ENCODE measurements at places on chromosomes 7 and 10.

- DNase-seq, result peak; percentile 26
These were observed 23.3 kb downstream of the CLIP2 start for GRCh38 chr7:74312418-74313028.

GRCh38 chr10:6885284-6885683 lies 305.2 kb upstream of the PRKCQ start:
- no peak for DNase-seq

DNA sequence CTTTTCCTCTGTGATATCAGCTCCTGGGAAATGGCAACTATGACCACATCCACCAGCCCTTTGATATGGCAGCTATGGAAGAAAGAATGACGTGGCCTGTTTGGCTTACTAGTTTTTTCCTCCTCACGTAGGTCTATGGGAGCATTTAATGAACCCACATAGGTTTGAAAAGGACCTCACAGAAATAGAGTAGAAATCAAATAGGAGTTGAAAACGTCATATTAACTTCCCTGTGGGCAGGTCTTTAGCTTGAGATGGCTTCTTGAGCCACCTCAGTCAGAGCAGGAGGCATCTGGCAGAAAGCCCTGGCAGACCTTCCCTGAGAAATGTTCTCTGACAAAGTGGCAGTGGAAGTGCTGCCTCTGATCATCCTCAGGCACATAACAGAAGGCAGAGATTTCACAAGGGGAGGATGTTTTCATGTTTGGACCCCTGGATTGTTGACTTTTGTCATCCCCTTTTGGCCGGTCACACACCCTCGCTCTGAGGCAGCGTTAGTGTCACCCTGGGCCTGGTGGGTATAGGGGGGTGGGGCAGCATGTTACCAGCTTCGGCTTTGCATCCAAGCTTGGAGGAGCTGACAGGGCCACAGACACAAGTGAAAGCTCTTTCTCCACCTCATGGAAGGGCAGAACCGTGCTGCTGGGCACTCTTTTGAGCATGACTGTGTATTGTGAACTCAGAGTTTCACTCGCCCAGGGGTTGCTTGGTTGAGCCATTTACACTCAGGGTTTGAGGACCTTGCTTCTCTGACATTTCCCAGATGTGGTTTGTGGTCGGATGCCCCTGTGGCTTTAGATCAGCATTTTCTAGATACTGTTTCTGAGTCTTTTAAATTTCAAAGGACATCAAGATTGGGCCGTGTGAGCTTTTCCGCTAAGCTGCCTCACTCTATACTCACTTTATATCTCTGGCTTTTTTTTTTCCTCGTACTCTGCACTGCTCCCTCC lies 184.2 kb downstream of the STK31 start:
- peak; percentile 92 for DNase-seq

DNA sequence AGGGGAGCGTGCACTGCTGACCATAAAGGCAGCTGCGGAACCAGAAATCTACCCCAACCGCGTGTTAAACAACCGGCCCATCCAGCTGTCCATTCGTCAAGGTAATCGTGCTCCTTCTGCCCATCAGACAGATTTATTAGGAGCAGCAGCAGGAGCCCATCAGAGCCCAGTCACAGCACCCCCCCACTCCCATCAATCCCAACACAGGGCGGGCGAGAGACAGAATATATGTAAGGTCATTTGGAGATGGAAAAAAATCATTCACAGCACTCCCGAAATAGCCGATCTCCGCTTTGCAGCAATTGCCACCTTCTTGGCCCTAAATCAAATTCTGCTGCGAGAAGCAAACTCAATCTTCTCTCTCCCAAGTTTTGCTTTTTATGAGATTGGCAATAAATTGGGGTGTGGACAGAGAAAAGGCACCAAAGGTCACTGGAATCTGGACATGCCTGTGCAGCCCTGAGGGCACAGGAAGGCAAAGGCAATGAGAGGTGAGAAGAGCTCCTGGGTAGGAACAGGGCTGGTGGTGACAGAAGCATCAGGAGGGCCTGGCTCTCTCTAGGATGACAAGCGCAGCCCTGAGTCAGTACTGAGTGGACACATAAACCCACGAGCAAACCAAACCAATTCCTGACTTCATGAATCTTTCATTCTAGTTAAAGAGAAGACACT lies 145.0 kb upstream of the ZMIZ1 start:
- no peak for DNase-seq

DNA sequence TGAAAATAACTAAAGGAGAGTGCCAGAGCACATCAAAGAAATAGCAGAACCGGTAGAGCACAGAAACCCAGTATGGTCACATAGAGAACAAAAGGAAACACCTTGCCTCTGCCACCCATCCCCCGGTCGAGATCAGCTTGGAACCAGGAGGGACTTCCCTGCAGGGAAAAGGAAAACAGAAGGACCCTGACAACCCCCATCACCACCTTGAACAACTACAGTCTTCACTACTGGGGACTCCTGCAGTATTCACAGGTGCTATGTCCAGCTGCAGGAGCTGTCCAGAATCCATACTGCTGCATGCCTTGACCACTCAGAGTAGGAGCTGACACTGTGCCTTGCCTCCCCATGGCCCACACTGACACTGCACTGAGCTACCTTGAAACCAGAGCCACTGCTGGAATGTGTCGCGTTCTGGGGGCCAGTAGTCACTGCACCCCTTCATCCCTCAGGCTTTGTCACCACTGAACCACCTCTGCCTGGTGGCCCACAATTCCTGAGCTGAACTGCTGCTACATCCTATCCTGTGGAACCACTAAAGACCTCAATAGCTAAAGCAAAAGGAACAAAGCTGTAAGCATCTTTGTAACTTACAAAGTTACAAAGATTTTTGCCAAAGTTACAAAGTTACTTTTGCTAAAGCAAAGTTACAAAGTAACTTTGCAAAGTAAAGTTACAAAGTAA lies 66.8 kb downstream of the TRIL start:
- DNase-seq, result no peak

- DNase-seq, result no peak
These were observed 11.5 kb upstream of the RHBDD2 start for GRCh38 chr7:75867390-75867717.

DNA sequence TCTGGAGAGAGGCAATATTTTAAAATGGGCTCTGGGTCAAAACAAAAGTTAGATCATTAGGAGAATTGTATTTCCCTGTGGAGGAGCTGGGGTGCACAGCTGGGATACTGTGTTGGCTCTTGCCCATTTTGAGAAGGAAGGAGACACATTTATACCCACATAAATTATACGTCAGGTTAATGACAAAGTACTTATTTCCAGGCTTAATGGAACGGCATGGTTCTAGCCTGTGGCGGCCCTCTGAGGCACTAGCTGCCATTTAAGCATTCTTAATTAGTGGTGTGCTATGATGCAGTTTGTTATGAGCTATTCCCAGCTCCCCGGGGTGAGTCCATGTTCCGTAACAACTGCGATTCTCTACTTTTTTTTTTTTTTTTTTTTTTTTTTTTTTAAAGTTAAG lies 193.5 kb downstream of the SEC23IP start:
- DNase-seq, result no peak

DNA sequence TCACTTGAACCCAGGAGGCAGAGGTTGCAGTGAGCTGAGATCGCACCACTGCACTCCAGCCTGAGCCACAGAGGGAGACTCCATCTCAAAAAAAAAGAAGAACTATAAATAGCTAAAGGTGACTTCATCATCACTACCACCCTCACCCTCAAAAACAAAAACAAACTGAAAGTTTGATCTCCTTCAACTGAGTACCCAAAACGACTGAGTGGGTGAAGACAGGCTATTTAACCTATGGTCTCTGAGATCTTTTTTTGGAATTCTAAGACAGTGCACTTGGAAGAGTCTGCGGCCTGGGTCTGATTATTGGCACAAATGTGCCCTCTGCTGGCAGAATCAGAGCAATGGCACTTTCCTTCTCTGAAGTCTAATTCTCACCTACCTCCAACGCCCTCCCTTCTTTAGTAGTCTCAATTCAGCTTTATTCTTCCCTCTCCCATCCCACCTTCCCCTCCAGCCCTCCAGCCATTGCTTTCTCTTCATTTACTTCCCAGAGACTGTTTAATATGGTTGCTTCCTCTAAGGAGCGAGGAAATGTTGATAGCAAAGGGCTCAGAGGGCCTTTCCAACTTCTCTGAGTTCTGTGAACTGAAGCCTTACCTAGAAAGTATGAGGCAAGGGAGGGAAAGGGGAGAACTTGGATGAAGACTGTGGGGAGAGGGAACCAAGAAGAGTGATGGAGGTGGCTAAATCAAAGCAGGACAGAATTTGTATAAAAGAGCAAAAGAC lies 2.9 kb upstream of the MYOZ1 start:
- peak; percentile 55 for DNase-seq

- peak; percentile 80 for DNase-seq
These were observed at the start of gene SFXN4 for GRCh38 chr10:119165171-119166117. Gene SFXN4 (minus strand): TSS chr10:119165714. CDS start chr10:119165647, 67 bp downstream.

DNA sequence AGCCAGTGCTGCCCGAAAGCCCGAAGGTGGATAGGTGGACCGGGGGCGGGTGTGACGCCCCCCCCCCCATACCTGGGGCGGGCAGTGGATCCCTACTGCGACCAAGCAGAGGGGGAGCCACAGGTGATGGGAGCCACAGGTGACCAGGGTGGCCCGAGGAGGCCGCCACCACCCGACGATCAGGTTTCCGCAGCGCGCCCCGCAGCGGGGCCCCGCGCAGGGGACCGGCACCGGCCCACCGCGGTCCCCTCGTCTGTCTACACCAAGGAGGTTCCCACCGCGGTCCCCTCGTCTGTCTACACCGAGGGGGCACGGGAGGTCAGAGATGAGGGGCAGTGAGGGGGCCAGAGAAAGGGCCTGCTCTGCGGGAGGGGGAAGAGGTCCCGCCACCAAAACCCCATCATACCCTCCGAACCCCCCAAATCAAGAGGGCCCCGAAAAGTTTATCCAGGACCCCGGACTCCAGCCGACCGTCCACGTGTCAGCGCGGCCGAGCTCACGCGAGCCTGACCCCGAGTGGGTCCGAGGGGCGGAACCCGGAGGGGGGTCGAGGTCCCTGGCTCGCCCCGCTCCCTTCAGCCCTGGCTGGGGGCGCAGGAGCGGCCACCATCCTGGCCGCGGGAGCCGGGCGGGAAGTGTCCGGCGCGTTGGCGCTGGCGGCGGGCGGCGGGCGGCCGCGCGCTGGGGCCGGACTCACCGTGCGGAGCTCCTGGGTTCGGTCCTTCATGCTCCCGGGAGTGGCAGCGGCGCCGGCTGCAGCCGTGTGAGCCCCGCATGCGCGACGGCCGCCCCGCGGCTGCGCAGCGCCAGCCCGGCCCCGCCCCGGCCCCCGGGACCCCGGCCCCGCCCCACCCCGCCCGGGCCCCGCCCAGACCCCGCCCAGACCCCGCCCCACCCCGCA lies at the start of gene STX1A:
TSS of gene STX1A (minus strand) at position 765 of the 901 bp plus-strand sequence. CDS start at position 727, 38 bp downstream.
- peak; percentile 73 for DNase-seq

- no peak for DNase-seq
These were observed 143.3 kb upstream of the PLPP4 start for GRCh38 chr10:120313715-120314114.

GRCh38 chr7:136845899-136846465 lies 22.5 kb upstream of the CHRM2 start:
- DNase-seq, result no peak

- peak; percentile 17 for DNase-seq
These were observed 1.1 kb downstream of the ADRA2A start for GRCh38 chr10:111077785-111078504.

DNA sequence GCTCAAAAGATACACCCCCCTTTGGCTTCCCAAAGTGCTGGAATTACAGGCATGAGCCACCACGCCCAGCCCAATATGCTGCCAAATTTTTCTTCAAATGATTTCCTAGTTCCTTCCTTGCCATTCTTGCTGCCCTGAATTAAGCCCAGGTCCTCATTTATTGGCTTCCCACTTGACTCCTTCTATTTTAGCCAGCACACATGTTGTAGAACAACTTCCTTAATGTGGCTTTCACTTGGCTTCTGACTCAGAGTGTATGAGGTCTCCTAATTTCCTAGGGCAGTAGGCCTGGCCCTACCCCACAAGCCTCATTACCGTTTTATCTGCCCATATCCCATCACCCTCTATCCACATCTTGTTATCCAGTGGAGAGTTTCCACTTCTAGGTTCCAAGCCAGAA lies 21.8 kb upstream of the HIPK2 start:
- no peak for DNase-seq

DNA sequence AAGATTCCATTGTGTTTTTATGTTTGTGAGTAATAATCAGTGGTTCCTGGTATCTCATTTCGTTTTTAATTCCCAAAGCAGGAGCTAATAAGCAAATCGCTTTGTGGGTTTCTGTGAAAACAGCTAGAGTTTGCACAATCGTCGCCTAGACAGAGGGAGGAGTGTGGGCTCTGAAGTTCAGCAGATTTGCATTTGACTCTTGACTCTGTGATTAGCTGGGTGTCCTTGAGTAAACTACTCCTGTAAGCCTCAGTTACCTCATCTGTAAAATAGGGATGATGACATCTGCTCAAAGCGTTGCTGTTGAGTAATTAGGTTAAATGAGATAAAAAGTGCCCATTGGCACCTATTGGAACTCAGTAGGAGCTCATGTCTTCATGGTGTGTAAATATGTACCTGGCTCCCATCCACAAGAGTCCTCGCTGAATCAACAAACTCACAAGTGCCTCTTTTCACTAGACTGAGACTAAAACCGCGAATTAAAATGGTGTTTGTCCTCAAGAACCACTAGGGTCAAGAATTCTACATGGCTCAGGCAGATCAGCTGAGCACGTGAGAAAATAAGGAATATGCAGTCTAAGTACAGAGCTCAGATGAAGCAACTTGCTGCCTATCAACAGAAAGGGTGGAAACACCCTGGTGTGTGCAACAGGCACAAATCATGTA lies 385.8 kb upstream of the C7orf33 start:
- DNase-seq, result no peak

- DNase-seq, result no peak
These were observed 440.2 kb downstream of the HTR7 start for GRCh38 chr10:90417476-90418210.

- no peak for DNase-seq
These were observed 260.6 kb downstream of the RNLS start for GRCh38 chr10:88322324-88323063.

- no peak for DNase-seq
These were observed 150.9 kb downstream of the ZNF22 start for GRCh38 chr10:45151467-45152214.

- no peak for DNase-seq
These were observed 78.0 kb downstream of the PTPRE start for GRCh38 chr10:127984945-127985344.

- DNase-seq, result no peak
These were observed 264.3 kb downstream of the PTEN start for GRCh38 chr10:88127766-88128165.

- DNase-seq, result no peak
These were observed 157.0 kb downstream of the ARID5B start for GRCh38 chr10:62058476-62058875.

- no peak for DNase-seq
These were observed 408.1 kb downstream of the GATA3 start for GRCh38 chr10:8462565-8462964.

DNA sequence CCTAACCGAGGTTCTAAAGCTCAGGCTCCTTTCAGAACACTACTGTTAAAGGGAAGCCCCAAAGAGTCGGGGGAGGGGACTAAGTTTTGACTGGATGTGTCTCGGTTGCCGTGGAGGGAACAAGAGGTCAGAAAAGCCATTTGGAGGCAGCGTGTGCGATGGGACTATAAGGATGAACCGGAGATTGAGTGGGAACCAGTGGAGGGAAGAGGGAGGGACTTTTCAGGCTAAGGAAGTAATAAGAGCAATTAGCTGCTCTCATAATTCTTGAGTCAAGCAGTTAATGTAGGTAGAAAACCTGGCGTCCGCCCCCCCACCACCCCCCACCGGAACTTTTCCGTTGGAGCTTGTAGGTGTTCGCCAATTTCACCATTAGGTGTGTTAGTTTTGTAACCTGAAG lies 491 bp upstream of the AKAP9 start:
- peak; percentile 56 for DNase-seq

- no peak for DNase-seq
These were observed 985 bp upstream of the CYTH3 start for GRCh38 chr7:6273380-6273837.
